ENCODE measurements at places on chromosomes 5 and 9. TPM values are rescaled to one million over a fixed set of nuclear protein-coding genes. Genes with fewer than 3 reads are reported as not detected.

The TMEM252 gene
- not detected for total RNA-seq

DNA sequence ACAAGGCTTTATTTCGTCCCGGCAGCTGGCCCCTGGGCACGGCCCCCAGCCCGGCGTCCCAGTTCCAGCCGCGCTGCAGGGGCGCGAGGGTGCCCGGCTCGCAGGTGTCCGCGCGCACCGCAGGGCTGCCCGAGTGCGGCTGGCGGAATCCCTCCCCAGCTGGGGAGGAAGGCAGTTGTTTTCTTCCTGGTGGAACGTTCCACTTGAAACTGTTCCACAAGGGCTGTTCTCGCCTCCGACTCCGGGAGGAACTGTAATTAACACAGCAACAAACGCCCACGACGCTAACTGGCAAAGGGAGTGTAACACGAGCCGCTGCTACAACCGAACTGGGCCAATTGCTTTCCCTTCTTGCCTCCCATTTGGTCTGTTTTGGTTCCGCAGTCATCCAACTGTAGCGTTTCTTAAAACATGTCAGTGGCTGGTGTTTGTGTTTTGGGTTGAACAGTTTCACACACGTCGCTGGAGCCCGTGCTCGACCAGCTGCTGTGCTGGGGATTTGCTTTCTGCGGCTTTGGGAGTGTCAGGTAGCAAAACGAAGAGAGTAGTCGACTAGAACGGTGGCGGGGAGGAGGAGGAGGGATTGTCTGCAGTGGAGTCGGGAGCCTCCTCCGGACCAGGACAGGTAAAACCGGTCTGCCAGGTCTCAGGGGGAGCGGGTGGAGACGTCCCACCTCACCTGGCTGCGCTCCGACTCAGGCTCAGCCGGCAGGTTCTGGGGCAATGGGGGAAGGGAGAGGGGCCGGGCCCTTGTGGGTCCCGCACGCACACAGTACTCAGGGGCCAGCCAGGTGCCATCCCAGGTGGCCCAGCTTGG, 131.6 kb upstream of the NIPBL start:
- no peak for DNase-seq

The PCDHGC3 gene
- 98.2 TPM for total RNA-seq

- peak; percentile 53 for DNase-seq
Observed at GRCh38 chr5:8184455-8185063, 315.6 kb downstream of the MTRR start.

The SLC6A3 gene
- total RNA-seq: 0.16 TPM

The C1QTNF2 gene
- total RNA-seq: 0.42 TPM

The ENC1 gene
- total RNA-seq: 135 TPM

DNA sequence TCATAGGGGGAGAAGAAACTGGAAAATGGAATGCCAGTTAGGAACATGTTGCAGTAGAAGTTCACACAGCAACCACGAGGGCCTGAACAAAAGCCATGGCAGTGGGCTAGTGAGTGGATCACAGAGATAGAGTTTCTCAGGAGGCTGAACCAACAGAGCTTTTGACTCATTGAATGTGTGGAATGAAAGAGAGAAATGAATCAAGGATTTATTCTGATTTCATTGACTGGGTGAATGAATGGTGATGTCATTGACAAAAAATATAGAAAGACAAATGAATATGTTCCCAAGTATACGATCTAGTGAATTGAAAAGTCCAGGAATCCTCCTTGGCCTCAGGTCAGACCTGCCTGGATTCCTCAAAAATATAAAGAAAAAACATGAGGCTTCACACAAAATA, 99.2 kb downstream of the ZNF462 start:
- no peak for DNase-seq

The NEUROG1 gene
- total RNA-seq: 7.3 TPM

DNA sequence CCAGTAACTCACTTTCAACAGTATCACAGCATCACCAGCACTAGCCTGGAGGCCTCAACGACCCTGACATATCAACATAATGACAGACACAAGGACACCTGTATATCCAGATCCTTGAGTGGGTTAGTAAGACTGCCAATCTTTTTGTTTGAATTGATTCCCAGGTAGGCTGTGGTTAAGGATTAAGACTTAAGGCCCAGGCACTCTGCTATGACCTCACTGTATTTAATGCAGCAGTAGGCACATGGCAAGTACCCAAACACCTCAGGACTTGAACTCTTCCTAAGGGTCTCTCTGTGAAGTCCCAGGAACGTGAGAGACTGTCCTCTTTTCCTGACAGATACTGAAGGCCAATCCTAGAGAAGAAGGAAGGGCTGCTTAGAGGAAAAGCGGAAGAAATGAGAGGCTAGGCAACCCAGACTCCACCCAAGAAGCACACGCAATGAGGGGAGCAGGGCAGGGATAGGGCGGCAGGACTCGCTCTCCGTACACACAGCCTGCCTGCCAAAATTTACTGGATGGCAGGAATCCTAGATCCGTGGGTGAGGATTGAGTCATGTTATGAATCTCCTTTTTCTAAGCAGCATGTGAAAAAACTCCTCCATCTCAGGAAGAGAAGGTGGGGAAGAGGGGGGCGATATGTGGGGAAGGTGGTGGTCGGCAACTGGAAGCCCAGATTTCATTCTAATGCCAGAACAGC, 93.4 kb downstream of the SIL1 start:
- DNase-seq: no peak

GRCh38 chr9:77907585-77907984, 124.0 kb downstream of the GNAQ start:
- no peak for DNase-seq

- DNase-seq: no peak
Observed at GRCh38 chr9:19498015-19498414, 89.2 kb downstream of the ACER2 start.

GRCh38 chr9:115923410-115923809, 230.2 kb upstream of the PAPPA start:
- DNase-seq: no peak

DNA sequence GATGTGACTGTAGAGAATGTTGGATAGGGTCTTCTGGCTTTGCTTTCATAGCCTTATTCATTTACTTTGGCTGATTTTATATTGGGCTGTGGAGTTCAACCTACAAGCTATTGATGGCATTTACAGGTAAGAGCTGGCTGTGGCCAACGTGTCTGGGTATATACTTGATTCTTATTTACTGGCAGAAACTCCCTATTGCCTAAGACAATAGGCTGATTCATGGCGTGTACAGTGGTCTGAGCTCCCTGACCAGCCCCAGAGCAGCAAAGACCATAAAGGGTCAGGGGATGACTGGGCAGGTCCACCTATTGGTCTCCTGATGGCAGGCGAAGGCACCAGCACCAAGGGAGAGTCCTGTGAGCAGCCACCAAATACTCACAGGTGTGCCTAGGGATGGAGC, 190.2 kb upstream of the DMRTA1 start:
- DNase-seq: no peak

The SPAG8 gene
- total RNA-seq: 1.4 TPM

The NIPAL4 gene
- not detected for total RNA-seq

GRCh38 chr9:134331186-134332025, 5.2 kb downstream of the RXRA start:
- DNase-seq: no peak

The SLC6A18 gene
- not detected for total RNA-seq

The CHD1 gene
- total RNA-seq: 72.0 TPM

DNA sequence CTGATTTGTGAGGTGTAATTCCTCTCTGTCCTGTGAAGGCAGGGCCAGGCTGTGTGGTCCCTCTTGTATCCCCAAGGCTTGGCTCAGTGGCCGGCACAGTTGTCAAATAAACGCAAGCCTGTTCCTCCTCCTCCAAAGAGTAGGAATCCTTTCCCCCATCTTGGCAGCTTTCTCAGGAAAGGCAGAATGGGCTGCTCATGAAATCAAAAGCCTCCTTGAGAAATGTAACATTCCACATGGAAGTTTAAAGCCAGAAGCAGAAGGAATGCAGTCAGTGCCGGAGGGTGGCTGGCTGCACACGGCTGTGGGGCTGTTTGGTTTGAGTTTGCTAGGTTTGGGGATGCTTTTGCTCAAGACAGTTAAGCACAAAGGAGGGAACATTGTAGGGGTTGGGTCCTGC, 34.5 kb upstream of the MED10 start:
- no peak for DNase-seq
